ENCODE measurements at places on chromosomes 6 and 20. TPM values are rescaled to one million over a fixed set of nuclear protein-coding genes. Genes with fewer than 3 reads are reported as not detected.

DNA sequence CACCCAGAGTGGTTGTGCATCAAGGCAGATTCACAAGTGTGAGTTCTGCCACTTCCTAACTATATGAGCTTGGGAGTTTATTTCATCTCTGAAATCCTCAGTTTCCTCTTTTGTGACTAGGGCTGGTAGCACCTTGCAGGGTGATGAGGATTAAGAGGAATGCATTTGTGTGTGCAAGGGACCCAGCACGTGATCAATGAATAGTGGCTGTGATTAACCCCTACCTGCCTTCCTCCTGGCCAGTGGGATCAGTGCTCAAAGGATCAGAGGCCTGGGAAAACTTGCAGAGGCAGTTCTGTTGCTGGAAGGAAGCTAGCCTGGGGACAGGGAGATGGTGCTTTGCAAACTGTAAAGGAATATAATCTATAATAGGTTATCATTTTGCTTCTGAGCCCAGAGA is 7.3 kb downstream of the SDC4 start:
- peak; percentile 42 for DNase-seq
- H3K4me1 ChIP-seq: peaks cover 93% of the 10 kb centered on the region
- no peaks in the 10 kb centered on the region for H3K27me3 ChIP-seq
- H3K4me3 ChIP-seq: no peak overlapping the region
- H3K27ac ChIP-seq: peak overlapping the region; percentile 96

- no peak overlapping the region for H3K4me3 ChIP-seq
- H3K4me1 ChIP-seq: peaks cover 20% of the 10 kb centered on the region
- no peak for DNase-seq
- H3K27ac ChIP-seq: no peak overlapping the region
- no peaks in the 10 kb centered on the region for H3K36me3 ChIP-seq
- H3K27me3 ChIP-seq: no peaks in the 10 kb centered on the region
These were observed 506.8 kb upstream of the CITED2 start for GRCh38 chr6:139881236-139881635.

GRCh38 chr20:46962452-46963195 is 68.0 kb downstream of the EYA2 start:
- no peaks in the 10 kb centered on the region for H3K36me3 ChIP-seq
- H3K27ac ChIP-seq: no peak overlapping the region
- peaks cover 6% of the 10 kb centered on the region for H3K4me1 ChIP-seq
- no peaks in the 10 kb centered on the region for H3K27me3 ChIP-seq
- no peak overlapping the region for H3K4me3 ChIP-seq

Gene POM121L2
- not detected for polyA plus RNA-seq

Gene ARMC12
- 3.2 TPM for polyA plus RNA-seq

Gene RNF144B
- polyA plus RNA-seq: 0.37 TPM

Gene HEBP2
- 79.0 TPM for polyA plus RNA-seq

Gene BMP7
- 11.4 TPM for polyA plus RNA-seq

Gene UBE2C
- 49.0 TPM for polyA plus RNA-seq

Gene LAMA4
- 8.4 TPM for polyA plus RNA-seq

Measured in hepatocyte (in vitro differentiated cells).